ENCODE measurements at places on chromosomes 1 and 21.

GRCh38 chr1:56197946-56198345 lies 381.4 kb downstream of the PLPP3 start:
- no peak for DNase-seq

DNA sequence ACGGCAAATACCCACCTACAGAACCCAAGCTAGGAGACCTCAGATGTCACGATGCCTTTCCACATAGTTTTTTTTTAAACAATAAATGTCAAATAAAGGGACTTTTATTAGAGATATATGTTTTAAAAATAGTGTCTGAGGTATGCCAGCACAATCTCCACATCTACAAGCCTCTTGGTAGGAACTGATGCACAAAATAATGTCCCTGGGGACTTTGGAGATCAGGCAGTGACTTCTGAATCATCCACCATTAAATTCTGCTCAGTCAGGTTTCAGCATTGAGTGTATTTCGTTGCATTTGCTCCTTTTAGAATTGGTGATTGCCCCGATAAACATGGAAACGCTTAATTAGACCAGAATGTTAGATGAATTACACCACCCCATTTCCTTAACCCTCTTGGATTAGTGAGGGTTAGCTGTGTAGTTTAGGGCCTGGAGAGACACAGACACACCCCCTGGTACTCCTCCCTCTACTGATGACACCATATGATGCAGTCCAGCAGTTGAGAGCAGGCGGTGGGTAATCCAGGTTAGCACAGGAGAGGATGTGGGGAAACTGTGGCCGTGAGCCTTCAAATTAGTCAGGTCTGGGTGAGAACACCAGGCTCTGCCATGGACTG lies 33.6 kb downstream of the LGR6 start:
- no peak for DNase-seq

GRCh38 chr1:193309936-193310475 lies 123.6 kb upstream of the B3GALT2 start:
- DNase-seq = no peak

DNA sequence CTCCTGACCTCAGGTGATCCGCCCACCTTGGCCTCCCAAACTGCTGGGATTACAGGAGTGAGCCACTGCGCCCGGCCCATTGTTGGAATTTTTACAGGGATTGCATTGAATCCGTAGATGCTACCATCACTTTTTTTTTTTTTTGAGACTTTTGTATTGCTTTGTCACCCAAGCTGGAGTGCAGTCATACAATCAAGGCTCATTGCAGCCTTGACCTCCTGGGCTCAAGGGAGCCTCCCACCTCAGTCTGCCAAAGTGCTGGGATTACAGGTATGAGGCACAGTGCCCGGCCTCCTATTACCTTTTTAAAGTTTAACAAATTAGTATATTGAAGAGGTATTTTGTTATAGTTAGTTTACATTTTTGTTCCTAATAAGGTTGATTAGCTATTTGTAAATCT lies 62.2 kb upstream of the SLC45A1 start:
- no peak for DNase-seq

DNA sequence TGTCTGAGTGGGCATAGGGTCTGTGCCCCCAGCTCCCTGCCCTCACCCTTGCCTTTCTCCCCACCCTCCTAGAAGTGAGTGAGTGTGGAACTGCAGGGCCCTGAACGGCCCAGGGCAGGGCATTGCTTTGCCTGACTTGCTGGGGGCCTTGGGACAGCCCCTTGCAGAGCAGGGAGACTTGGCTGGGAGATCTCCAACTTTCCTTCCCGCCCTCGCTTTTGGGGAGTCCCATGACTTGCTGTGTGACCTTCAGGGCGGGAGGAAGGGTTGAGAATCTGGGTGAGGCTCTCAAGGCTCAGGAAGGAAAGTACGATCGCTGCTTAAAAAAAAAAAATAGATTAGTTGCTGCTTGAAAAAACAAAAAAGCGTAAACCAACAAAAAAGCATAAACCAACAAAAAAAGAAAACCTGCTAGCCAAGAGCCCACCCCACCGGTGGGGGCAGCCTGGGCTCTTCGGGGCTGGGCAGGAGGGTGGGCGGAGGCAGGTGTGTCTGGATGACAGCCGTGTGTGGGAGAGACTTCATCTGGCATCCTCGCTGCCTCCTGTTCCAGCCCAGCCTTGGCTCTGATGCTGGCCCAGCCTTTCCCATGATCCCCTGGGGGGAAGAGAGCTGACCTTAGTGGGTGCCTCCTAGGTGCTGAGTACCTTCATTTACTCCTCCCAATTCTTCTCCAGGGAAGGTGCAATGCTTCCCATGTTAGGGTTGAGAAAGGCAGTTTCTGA lies 6.5 kb downstream of the NBL1 start:
- no peak for DNase-seq

GRCh38 chr1:175309996-175310395 lies 117.4 kb upstream of the KIAA0040 start:
- no peak for DNase-seq

GRCh38 chr1:223031733-223032601 lies 111.1 kb downstream of the TLR5 start:
- DNase-seq = no peak

GRCh38 chr1:180633057-180634056 lies 1.5 kb downstream of the XPR1 start:
- DNase-seq = no peak

- DNase-seq = no peak
Measured at GRCh38 chr1:220339581-220339980, 67.3 kb upstream of the RAB3GAP2 start.

- DNase-seq = no peak
Measured at GRCh38 chr1:2961081-2961480, 60.2 kb upstream of the ACTRT2 start.

DNA sequence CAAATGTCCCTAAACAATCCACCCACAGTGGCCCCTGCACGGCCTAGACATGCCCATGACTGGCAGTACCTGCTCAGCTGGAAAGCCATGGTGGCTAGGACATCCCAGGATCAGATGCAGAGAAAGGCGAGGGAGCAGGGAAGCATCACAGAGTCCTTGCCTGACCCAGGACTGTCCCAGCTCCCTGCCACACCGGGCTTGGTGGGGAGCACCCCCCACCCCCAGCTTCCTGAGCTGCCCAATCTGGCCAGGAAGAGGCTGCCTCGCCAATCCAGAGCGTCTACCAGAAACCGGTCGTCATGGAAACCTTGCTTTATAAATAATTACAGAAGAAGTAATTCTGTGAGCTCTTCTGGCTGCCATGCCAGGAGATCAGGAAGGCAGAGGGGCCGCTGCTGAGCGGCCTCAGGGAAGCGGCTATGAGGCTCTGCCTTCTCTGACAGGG lies 34.8 kb downstream of the ACOT7 start:
- no peak for DNase-seq

GRCh38 chr1:95233737-95234500 lies at the start of gene RWDD3:
Gene RWDD3 (plus strand): TSS chr1:95234210. CDS start chr1:95234231, 21 bp downstream.
- DNase-seq = peak; percentile 86

GRCh38 chr1:90919190-90919719 lies 102.6 kb downstream of the ZNF644 start:
- no peak for DNase-seq

DNA sequence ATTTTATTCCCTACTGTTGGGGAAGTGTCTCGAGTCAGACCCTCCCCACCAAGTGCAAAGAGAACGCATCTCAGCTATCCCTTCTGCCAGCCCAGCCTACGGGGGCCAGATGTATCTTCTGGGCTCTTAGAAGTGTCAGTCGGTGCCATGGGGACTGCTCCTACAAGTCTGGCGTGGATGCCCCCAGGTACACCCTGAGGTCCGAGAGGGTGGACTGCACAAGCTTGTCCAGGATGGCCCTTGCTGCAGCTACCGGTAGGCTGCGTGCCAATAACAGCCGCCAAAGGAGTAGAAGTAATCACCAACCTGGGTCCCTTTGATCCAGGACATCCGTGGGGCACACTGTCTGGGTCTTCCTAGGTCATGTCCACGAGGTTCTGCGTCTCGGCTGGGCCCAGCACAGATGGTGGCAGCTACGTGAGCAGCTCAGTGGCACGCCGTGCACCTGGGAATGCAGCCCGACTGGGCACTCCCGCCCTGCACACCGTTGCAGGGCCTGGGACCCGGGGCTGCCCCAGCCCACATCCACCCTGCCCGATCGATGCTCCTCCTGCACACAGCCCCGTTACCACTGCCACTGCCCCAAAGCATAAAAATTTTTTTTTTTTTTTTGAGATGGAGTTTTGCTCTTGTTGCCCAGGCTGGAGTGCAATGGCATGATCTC lies 8.8 kb upstream of the SSU72 start:
- DNase-seq = no peak

GRCh38 chr1:214857716-214858115 lies 224.8 kb upstream of the KCNK2 start:
- no peak for DNase-seq

Data from activated naive CD8-positive, alpha-beta T cell treated with anti-CD3 and anti-CD28 coated beads, Interleukin-2, amount 50 U/mL, for 16 hours (primary cell).